ENCODE measurements at places on chromosomes 7 and 10.

GRCh38 chr7:4050126-4050660 is 631.9 kb upstream of the FOXK1 start:
- H3K27ac ChIP-seq = no peak overlapping the region
- no peak overlapping the region for H3K4me3 ChIP-seq
- DNase-seq = no peak
- H3K4me1 ChIP-seq = no peaks in the 10 kb centered on the region
- no peaks in the 10 kb centered on the region for H3K27me3 ChIP-seq

- H3K4me3 ChIP-seq = no peak overlapping the region
- no peak overlapping the region for H3K27ac ChIP-seq
- H3K4me1 ChIP-seq = peaks cover 100% of the 10 kb centered on the region
Measured at GRCh38 chr10:22648547-22648961, 65.8 kb downstream of the PIP4K2A start.

GRCh38 chr10:122939856-122940543 is 14.0 kb downstream of the C10orf88 start:
- H3K27me3 ChIP-seq = no peaks in the 10 kb centered on the region
- no peaks in the 10 kb centered on the region for H3K36me3 ChIP-seq
- no peak for DNase-seq
- H3K4me1 ChIP-seq = no peaks in the 10 kb centered on the region
- no peak overlapping the region for H3K4me3 ChIP-seq

GRCh38 chr7:83791737-83792136 is 142.8 kb upstream of the SEMA3E start:
- H3K4me1 ChIP-seq = no peaks in the 10 kb centered on the region
- H3K36me3 ChIP-seq = no peaks in the 10 kb centered on the region
- no peaks in the 10 kb centered on the region for H3K27me3 ChIP-seq
- no peak for DNase-seq
- no peak overlapping the region for H3K4me3 ChIP-seq

DNA sequence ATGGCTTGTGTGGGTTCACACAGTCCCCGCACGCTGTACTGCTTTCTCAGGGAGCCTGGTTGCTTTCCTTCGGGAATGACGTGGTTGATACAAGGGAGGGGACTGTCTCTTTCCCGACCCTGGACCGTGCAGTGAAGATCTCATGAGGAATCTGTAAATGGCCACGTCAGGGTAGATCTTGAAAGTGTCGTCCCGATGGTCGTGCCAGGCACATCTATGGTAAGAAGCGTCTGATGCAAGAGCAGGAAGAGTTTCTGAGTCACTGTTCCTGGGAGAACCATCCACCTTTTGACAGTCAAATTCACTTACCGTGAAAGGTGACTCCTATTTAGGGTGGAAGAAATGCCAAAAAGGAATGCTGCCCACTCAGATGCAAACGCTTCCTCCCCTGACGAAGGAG is 500.4 kb downstream of the PTPRN2 start:
- no peak overlapping the region for H3K4me3 ChIP-seq
- no peaks in the 10 kb centered on the region for H3K27me3 ChIP-seq
- H3K27ac ChIP-seq = no peak overlapping the region
- H3K36me3 ChIP-seq = no peaks in the 10 kb centered on the region
- H3K4me1 ChIP-seq = no peaks in the 10 kb centered on the region
